Lower lobe of right lung (tissue), 2 donors: ENCODE measurements at places on chromosomes 6 and 20. TPM values are rescaled to one million over a fixed set of nuclear protein-coding genes. Genes with fewer than 3 reads are reported as not detected.

VWA7 gene
- 4.2 TPM for total RNA-seq

ITPA gene
- total RNA-seq, result 40.9 TPM

REM1 gene
- total RNA-seq, result 2.3 TPM

PRPH2 gene
- total RNA-seq, result 0.68 TPM

PAK5 gene
- total RNA-seq, result 0.21 TPM

CHRNA4 gene
- total RNA-seq, result not detected

PLA2G7 gene
- 20.0 TPM for total RNA-seq
